ENCODE measurements at places on chromosomes 6 and 20.

DNA sequence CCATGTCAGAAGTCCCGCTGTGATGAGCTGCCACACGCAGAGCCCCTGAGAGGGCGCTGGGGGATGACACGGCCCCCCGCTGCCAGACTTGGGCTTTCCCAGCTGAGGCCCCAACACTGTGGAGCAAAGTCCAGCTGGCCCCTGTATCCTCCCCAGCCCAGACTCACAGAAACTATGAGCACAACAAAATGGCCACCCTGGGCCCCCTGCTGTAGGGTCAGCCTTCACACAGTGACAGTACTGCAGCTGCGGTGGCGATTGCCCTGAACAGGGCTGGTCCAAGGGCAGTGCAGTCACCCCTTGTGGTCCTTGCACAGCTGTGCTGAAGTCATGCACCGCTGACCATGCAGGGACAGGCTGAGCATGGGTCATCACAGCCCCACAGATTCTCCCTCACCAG, 78.2 kb upstream of the CST7 start:
- no peak for DNase-seq

DNA sequence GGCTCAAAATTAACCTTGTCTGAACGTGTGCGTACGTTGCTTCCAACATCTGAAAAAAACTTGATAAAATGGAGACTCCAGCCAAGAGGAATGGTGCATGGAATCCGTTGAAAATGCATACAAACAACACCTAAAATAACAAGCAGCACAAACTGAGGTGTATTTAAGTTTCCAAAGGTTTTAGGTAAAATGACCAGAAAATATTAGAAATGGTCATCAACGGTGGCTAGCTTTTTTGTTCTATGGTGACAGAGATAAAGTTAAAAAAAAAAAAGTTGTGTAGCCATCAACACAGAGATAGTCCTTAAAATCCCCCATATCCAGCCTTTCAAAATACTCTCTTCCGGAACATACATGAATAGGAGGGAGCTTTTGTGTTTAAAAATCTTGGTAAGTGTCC, 651 bp upstream of the TFAP2B start:
- DNase-seq, result no peak

DNA sequence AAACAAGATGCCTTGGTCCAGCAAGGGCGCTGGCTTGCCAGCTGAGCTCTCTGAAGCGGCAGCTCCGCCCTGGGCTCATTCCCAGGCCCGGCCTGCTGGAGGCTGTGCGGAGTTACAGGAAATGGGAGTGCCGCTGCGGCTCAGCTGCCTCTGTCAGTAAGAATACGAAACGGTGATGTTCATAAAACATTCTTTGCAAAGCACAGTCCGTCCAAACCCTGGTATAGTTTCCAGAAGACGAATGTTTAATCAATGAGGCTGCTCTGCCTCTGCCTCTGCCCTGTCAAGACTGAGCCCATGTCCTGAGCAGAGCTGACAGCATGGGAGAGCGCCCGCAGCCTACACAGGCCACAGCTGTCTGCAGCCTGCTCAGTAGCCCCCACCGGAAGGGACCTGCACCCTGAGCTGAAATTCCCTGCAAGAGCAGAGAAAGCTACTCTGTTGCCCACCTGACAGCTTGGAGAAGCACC, 153.3 kb upstream of the SNX9 start:
- peak; percentile 28 for DNase-seq

GRCh38 chr20:12321736-12322135, 404.0 kb downstream of the BTBD3 start:
- no peak for DNase-seq

GRCh38 chr6:82988930-82989351, 76.7 kb downstream of the UBE3D start:
- DNase-seq, result no peak

DNA sequence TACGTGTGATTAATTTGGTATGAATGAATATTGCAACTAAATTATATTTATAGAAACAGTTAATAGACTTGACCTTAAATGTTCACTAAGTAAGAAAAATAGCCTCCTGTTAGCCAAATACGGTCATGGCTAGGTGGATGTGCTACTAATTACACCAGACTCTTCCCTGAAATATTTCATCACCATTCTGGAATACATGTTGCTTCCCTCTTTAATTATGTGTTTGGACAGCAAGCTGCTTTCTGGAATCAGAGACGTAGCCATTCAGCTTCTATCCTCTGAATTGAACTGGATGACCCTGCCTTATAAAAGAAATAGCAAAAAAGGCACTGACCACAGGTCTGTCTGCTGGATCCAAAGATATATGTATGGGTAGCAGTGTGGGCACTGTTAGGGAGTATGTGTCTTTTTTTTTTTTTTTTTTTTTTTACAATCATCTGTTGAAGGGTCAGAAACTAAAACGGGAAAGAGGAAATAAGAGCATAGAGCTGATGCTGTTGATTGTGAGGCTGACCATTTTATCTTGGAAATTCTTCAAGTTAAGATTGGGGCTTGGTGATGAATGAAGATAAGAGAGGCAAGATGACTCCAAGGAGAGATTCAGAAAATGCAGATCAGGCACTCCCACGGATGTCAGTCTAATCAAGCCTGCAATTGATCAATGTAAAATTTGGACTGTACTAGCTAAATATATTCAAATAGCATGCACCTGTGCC, 283.2 kb upstream of the HSF2 start:
- no peak for DNase-seq

All from iPS DF 19.7 (cell line).